ENCODE measurements at places on chromosomes 4 and X. TPM values are rescaled to one million over a fixed set of nuclear protein-coding genes. Genes with fewer than 3 reads are reported as not detected.
A peak's percentile ranks its signal among the peaks of the same experiment; 100 is the strongest.

P2RY8 gene
- 0.32 TPM for total RNA-seq

SPARCL1 gene
- 0.82 TPM for total RNA-seq

TRIM75 gene
- not detected for total RNA-seq

GRCh38 chr4:152972821-152973628 lies 36.9 kb downstream of the FHDC1 start:
- DNase-seq: no peak

DNA sequence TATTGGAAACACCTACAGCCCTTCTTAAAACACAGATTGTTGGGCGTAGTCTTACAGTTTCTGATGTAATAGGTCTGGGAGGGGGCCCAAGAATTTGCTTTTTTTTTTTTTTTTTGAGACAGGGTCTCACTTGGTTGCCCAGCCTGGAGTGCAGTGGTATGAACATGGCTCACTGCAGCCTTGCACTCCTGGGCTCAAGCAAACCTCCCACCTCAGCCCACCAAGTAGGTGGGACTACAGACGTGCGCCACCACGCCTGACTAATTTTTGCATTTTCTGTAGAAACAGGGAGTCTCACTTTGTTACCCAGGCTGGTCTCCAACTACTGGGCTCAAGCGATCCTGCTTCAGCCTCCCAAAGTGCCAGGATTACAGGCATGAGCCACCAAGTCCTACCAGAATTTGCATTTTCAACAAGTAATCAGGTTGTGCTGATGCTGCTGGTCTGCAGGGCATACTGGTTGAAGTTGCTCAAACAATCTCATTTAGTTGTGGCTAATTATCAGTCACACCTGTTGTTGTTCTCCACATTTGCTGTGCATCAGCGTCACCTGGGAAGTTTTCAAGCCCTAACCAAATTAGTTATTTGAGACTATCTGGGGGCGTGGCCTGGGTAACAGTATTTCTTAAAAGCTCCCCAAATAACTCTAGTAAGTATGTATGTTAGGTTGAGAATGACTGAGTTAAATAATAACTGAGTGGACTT lies 14.0 kb downstream of the TMEM154 start:
- no peak for DNase-seq

- DNase-seq: peak; percentile 69
Measured at GRCh38 chr4:115851918-115852766, 738.7 kb upstream of the NDST4 start.

GRCh38 chrX:115364670-115365069 lies 75.2 kb downstream of the LUZP4 start:
- no peak for DNase-seq

GRCh38 chr4:120314969-120315368 lies 248.3 kb upstream of the MAD2L1 start:
- DNase-seq: no peak

DNA sequence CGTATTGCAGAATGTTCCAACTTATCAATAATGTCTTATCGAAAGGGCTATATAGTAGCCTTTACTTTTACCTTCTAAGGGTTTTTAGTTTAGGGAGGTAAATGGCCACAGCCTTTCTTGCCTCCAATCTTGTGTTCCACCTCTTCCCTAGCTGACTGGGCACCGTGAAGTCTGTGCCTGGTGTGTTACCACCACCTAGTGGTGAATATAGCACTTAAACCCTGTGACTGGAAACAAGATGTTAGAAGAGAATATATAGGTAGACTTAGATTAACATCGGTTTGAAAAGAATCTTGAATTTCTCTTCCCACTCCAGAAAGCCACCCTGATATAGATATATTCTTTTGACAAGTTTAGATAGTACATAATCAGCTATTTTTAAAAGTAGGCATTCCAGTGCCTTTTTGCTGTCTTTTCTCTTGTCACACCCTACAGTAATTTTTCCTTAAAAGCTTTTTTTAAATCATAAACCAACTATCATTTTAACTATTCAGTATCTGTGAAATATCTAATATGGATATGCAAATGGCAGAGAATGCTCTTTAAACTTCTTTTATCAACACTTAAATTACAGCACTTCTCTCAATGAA lies 27.8 kb upstream of the ADH7 start:
- DNase-seq: peak; percentile 62

DNA sequence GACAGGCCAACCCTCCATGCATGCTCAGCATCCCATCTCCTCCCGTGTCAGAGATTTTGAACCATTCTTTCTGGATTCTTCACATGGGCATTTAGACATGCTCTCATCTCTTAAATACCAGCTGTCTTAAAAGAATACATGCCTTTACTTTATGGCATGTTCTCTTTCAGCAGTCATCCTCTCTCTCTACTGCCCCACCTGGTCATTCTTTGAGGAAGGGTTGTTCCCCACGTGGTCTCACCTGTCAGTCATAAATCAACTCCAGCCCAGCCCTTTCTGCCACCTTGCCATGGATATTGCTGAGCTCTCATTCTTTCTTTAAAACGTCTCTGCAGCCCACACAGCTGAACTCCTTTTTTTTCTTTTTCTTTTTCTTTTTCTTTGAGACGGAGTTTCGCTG lies 111.3 kb downstream of the ARHGAP10 start:
- no peak for DNase-seq

DNA sequence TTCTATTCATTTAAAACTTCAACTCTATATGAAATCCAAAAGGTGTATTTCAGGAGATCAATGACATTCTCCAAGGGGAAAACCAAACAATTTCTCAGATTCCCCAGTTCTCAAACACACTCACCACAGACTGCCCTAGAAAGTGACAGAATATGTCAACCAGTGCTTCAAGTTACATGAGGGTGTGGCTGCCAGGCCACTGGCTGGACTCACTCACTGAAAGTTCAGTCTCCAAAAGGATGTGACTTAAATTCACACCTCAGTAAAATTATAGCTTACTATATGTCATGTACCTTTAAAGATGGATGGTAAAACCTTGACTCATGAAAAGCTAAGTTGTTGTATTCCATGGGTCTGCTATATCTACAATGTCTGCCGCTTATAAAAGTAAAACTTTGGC lies 7.3 kb downstream of the INPP4B start:
- no peak for DNase-seq

Data from WTC11 (cell line).